Right ventricle myocardium superior (tissue), 1 donor: ENCODE measurements at places on chromosomes 2 and 18.
A peak's percentile ranks its signal among the peaks of the same experiment; 100 is the strongest.

DNA sequence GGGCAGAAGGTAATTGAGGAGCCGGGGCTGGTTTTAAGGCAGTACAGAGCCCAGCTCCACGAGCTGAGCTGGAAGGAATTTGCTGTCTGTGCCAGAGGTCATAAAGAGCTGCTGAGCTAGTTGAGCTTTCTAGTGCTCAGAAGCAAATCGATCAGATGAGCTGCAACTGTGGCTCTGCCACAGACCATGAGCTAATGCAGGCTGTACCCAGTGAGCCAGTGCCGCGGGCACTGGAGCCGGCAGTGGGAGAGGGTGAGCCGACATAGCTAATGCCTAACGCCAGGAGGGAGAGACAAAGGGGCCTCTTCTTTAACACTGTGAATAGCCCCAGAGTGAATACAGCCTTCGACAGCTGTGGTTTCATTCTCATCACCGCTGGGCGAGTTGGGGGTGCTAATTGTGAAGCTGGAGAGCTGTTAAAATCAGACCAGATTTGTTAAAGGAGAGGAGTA, 410.1 kb upstream of the TCF4 start:
- peak; percentile 38 for DNase-seq

- no peak for DNase-seq
Observed at GRCh38 chr2:217634871-217635270, 367.9 kb downstream of the TNS1 start.

DNA sequence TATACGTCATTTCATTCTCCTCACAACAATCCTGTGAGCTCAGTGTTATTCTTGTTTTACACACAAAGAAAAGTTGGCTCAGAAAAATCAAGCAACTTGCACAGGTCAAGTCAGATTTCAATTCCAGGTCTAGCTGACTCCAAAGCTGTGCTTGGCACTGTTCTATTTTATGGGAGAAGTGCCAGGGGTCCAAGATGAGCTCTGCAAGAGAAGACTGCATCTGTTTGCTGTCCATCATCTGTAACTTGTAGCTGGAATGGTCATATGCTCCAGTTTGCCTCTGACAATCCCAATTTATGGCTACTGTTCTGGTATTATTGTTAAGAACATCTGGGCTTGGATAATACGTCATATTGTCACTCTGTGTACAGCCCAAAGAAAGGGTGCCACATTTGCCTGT, 28.9 kb downstream of the KCNF1 start:
- no peak for DNase-seq

GRCh38 chr2:240460253-240460711, 24.8 kb downstream of the GPC1 start:
- DNase-seq: peak; percentile 22

DNA sequence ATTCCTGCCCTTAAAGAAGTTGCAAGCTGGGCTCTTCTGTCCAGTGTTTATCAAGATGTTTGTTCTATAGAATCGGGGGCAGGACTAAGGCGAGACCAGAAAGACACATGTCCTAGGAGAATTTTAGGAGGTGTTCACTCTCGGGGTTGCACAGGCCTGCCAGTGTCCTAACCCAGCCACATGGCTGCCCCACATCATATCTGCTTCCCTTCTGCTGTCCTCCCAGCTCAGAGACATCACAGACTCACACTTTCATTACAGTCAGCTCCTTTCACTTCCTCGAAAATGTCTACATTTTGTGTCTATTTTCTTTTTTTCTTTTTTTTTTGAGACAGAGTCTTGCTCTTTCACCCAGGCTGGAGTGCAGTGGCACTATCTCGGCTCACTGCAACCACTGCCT, 10.7 kb upstream of the MRO start:
- no peak for DNase-seq

DNA sequence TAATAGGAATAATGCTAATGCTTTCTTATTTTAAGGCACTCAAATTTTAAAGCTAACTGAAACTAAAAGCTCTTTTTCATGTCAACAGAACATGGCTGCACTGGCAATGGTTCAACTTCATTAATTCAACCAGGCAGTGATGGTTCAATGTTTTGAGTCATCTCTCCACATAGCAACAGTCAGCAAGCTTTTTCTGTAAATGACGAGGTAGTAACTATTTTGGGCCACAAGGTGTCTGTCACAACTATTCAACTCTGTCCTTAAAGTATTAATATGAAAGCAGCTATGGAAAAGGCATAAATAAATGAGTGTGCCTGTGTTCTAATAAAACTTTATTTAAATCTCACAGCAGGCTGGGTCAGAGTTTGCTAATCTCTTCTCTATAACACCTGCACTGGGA, 1425.6 kb upstream of the PIK3C3 start:
- no peak for DNase-seq

GRCh38 chr2:179265082-179265510, 464 bp upstream of the SESTD1 start:
- no peak for DNase-seq

- no peak for DNase-seq
Observed at GRCh38 chr2:120452131-120452530, 106.2 kb downstream of the INHBB start.

GRCh38 chr2:46499392-46499785, 20.0 kb downstream of the TMEM247 start:
- DNase-seq: no peak

DNA sequence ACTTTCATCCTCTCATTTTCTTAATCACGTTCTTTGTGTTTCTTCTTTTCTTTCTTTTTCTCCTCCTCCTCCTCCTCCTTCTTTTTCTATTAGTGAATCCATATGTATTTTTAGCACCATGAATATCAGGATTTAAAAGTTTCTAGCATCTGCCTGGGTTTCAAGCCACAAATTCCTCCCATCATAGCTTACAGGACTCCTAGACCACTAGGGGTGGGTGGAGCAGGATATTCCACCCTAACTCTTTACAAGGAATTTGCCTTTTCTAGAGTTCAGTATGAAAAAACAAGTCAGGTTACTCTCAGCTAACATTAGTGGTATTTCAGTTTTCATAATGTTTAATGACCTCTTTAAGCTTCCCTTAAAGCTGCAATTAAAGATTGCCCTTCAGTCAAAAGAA, 19.1 kb upstream of the LRRTM1 start:
- DNase-seq: no peak
